ENCODE measurements at places on chromosomes 3 and 15.

DNA sequence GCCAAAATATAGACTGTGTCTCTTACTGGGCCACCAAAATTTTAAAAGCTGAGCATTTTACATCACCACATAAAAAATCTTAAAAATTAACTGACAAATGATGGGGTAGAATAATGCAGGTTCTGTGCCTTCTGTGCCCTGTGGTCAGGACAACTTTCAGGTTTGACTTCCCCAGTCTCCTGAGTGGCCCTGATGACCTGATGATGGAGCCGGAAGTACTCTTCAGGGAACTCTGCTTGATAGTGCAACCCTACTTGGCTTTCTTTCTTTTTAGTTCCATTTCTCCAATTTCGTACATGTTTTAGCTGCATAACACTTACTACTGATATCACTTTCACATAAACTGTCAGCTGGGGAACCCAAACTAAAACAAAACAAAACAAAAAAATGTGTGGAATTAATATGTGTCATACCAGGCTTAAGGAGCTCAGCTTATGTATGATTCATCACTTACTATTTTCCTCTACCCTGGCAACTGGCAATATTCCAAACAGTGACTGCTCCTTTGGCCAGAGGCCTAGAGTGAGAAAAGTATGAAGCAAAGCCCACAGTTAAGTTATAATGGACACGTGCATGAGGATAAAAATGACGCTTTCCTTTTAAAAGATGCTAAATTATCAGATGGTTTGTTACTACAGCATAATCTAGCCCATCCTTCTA, 194.3 kb downstream of the BCHE start:
- DNase-seq = peak; percentile 63

DNA sequence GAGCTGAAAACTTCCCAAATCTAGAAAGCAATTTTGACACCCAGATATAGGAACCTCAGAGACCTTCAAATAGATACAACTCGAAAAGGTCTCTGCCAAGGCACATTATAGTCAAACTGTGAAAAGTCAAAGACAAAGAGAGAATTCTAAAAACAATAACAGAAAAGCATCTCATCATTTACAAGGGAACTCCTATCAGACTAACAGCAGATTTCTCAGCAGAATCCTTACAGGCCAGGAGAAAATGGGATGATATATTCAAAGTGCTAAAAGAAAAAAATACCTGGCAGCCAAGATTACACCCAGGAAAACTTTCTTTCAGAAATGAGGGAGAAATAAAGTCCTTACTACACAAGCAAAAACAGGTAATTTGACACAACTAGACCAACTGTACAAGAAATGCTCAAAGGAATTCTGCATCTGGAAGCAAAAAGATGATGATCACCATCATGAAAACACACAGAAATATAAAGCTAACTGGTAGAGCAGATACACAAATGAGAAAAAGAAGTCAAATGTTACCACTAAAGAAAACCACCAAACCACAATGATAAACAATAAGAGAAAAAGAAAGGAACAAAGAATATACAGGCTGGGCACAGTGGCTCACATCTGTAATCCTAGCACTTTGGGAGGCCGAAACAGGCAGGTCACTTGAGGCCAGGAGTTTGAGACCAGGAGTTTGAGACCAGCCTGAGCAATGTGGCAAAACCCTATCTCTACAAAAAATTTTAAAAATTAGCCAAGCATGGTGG, 50.4 kb downstream of the ADAM10 start:
- no peak for DNase-seq

DNA sequence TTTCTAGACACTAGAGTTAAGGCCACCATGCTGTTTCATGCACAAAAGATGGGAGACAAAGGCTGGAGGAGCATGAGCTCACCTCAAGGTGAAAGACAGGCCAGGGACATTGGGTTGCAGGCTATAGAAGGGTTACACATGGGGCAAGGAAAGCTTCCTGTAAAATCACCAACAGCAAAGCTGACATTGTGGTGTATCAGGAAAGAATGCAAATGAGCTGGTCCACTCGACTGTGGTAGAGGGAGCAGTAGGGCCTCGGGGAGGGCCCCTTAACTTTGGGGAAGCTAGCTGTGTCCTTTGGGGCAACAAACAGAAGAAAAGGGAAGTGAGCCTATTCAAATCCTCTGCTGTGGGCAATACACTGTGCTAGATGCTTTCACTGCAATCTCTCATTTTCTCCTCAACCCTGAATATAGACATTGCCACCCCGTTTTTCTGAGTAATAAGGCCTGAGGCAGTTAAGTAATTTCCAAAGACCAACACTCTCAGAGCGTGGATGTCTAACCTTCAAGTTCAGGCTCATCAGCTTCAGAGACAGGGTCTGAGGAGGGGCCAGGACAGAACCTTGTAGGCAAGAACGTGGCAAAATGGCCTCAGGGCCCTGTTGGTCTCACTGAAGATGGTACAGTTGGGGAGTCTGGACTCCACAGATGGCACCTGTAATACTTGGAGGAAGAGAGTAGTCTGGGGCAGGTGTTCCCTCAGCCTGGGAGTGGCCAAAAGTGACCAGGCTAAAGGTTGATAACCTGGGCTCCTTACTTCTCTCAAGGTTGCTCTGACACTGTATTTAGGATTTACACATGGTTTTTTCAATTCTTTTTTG, 24.1 kb downstream of the CX3CR1 start:
- no peak for DNase-seq

DNA sequence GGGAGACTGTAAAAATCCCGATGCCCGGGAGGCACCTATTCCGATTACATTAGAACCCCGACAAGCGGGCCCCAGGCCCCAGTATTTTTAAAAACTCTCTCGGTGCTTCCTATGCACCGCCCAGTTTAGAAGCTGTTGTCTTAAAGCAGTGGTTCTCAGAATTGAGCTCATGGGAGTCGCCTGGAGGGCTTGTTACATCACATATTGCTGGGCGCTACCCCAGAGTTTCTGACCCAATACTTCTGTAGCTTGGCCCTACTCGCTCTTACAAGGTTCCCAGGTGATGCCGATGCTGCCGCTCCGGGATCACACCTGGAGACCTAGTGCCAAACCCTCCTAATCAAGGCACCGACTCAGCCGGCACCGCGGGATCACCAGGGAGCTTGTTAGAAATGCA, 35.2 kb downstream of the CPN2 start:
- no peak for DNase-seq

DNA sequence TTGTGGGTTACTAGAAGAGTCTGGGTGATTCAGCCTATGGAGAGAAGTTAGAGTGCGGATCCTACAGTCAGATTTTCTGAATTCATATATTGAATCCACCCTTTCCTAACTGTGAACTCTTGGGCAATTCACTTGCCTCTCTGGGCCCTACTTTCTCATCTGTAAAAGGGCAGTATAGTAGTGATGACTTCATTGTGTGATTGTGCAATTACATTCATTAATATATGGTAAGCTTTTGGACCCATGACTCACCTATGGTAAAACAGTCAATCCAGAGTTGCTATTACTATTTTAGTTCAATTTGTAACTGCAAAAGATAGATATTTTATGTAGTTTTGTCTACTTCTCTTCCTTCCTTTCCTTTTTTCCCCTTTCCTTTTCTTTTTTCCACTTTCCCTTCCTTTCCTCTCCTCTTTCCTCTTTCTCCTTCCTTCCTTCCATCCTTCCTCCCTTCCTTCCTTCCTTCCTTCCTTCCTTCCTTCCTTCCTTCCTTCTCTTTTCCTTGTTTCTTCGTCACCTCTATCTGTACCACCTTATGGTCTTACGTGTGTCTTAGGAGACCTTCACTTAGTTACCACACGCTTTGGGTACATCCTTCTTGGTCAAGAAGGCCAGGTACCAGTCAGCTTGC, 37.0 kb downstream of the GMNC start:
- DNase-seq = no peak

- DNase-seq = no peak
Measured at GRCh38 chr15:33150971-33151370, 43.5 kb downstream of the FMN1 start.

DNA sequence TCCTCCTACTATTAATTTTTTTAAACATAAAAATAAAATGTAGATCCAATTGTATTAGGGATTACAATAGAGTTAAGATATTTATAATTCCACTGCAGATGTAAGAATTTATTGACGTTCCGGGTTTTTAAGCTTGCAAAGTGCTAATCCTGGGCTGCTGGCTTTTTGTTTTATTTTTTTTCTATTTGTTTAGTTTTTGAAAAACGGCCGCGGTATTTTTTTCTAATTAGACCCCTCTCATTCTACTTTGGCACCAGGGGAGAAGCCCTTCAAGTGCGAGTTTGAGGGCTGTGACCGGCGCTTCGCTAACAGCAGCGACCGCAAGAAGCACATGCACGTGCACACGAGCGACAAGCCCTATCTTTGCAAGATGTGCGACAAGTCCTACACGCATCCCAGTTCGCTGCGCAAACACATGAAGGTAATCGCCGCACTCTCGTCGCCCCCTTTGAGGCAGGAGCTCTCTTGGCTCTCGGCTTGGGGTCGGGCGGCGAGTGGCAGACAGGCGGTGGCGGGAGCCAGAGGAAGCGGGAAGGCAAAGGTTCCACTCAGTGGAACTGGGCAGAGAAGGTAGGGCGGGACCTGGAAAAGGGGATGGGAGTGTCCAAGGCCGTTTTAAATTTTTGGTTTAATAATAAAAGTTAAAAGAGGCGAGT, 3.2 kb downstream of the ZIC1 start:
- DNase-seq = no peak

GRCh38 chr3:74862476-74862875, 248.0 kb upstream of the CNTN3 start:
- no peak for DNase-seq

GRCh38 chr15:84099181-84099580, 136.4 kb upstream of the GOLGA6L4 start:
- no peak for DNase-seq

- DNase-seq = peak; percentile 80
Measured at GRCh38 chr3:150787741-150788370, 24.9 kb upstream of the SIAH2 start.

- DNase-seq = no peak
Measured at GRCh38 chr3:125602752-125603649, 7.7 kb upstream of the OSBPL11 start.

GRCh38 chr15:29283381-29283780, 13.8 kb upstream of the NSMCE3 start:
- no peak for DNase-seq

DNA sequence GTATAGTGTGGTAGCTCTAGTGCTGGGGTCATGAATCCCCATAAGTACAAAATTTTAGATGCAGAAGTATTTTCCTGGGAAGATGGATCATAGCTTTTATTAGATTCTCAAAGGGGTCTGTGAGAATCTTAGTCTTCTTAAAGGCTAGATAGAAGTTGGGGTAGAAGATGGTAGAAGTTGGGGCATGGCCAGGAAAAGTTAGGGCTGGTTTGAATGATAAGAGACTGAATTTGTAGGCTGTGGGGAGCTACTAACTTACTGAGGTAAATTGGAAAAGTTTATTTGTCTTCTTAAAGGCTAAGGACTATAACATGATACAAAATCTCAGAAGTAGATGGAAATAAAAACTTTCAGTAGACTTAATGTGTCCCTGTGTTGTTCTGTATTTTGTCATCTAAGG, 1.6 kb upstream of the UBE2Q2 start:
- DNase-seq = no peak

DNA sequence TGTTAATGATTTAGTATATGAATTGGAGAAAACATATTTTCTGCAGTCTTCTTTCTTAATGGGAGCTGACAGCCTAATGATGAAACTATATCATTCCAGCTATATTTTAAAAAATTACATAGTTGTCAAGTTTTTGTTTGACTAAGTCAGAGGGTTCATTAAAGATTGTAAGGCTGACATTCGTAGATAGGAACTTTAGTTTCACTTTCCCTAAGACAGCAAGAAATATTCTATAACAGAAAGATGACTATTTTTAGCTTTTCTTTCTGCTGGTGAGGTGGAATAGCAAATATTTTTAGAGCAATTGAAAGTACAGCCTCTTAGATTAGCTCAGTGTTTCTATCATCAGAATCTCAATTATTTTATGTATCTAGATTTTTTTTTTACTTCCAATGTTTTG, 60.2 kb downstream of the PIAS1 start:
- DNase-seq = no peak
